ENCODE measurements at places on chromosomes 3 and 15.
A peak's percentile ranks its signal among the peaks of the same experiment; 100 is the strongest.

DNA sequence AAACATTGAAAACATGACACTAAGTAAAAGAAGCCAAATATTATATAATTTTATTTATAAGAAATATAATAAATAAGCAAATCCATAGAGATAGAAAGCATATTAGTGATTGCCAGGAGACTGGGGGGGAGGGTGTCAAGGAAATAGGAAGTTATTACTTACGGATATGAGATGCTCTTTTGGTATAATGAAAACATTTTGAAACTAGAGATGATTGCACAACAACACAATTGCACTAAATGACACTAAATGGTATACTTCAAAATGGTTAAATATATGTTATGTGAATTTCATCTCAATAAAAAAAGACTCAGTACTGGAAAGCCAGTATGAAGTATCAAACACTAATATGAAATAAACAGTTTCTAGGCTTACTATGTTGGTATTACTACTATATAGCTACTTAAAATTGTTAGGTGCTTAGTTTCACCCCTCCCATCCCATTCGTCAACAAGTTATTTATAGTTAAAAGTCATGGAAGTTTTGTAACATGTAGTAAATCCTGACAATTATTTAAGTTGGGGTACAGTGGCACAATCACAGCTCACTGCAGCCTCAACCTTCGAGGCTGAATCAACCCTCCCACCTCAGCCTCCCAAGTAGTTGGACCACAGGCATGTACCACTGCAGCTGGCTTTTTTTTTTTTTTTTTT, 43.7 kb downstream of the STAG1 start:
- DNase-seq: no peak

GRCh38 chr3:125078951-125079674, 23.3 kb upstream of the HEG1 start:
- DNase-seq: no peak

DNA sequence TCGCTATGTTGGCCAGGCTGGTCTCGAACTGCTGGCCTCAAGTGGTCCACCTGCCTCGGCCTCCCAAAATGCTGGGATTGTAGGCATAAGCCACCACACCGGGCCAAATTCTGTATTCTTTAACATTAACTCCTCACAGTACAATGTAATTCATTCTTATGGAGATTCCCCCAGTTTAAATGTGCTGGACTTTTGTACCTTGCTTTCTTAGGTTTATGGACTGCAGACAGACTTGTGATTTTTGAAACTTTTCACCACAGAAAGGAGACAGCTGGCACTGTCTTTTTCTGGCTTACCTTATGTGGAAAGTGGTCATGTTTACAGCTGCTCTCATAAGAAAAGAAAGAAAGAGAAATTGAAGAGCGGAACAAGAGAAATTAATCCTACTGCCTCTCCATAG, 103.8 kb downstream of the IQCH start:
- no peak for DNase-seq

DNA sequence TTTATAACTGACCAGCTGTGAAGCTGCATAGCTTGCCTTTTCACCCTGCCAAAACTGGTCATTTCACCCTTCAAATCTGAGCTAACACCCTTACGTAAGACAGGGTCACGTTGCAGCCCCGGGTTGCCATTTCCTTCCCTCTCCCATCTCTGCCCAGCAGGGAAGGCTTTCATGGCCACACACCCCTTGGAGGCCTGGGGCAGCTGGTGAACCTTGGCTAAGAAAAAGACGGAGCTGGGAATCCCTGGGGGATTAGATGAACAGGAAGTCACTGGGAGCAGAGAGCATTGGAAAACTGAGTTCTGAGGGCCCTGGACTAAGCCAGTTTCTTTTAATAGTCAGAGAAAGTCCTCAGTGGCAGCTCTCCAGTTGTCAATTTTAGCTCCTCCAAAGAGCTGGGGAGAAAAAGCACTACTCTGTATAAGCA, 67.8 kb downstream of the TTC23 start:
- peak; percentile 5 for DNase-seq

- no peak for DNase-seq
Observed at GRCh38 chr3:9105421-9105820, 142.1 kb upstream of the RAD18 start.

DNA sequence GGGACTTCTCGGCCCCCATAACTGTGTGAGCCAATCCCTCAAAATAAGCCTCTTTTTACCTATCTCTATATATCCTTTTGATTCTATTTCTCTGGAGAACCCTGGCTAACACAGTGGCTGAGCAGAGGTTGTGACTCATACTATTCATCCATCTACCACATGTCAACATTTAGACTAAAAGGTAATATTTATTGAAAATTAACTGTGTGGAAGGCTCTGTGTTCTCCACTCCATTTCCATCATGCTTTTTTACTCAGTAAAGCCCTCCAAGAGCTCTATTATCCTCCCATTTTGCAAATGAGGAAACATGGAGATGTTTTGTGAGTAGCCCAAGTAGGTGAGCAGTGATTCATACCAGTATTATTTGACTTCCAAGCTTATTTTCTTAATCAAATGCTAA, 217.9 kb upstream of the DCBLD2 start:
- no peak for DNase-seq

DNA sequence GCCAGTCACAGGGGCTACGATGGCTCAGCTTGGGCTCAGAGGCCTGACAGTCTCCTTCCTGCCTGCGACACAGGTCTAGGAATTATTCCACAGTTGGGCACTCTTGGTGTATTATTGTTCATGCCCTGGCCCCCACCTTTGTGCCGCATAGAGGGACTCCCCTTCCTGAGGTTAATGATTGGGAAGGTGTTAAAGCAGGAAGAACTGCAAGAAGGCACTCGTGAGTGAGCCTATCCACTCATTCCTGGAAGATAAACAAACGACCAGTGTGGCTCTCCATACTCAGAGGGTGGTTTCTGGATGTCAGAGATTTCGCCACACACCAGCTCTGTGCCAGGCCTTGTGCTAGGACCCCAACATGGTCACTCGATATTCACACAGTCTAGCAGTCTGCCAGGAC, 12.3 kb downstream of the LIPC start:
- no peak for DNase-seq

DNA sequence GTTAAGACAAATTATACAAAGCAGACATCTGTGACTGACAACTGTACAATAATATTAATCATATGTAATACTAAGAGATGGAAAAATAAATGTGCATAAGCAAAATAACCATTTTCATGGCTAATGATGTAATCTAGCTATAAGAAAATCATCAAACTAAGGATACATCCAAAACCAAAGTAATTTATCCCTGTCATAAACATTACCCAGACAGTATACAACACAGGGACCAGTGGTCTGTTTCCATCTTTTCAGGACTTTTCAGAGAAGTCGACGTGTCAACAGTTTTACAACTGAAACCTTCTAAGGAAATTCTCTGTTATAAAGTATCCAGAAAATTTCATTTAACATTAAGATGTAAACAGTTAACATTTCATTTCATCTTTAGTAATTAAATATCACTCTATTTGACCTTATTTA, 11.0 kb downstream of the THBS1 start:
- no peak for DNase-seq

DNA sequence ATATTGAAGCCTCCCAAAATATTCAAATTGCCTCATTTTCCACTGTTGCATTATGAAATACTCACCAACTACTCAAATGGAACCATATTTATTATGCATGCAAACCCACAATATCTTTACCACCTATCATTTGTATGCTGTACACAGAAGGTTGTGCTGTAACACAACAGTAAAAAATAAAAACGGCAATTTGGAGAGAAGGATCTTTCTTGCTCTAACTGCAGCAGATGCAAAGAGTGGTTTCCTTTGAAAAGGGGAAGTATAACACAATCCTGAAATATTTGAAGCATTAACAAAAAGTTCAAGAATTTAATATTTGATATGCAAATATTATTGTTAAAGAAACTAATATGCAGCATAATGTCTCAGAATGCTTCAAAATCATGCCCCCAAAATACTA, 244.5 kb upstream of the SUCLG2 start:
- DNase-seq: no peak

All from DMS153 (cell line).